ENCODE measurements at places on chromosomes 16 and 17.

GRCh38 chr17:55117164-55117563 is 147.6 kb upstream of the HLF start:
- no peak for DNase-seq

GRCh38 chr17:80352216-80352895 is 62.6 kb upstream of the ENDOV start:
- no peak for DNase-seq

- DNase-seq, result peak; percentile 47
These were observed 7.4 kb downstream of the CDK5RAP3 start for GRCh38 chr17:47978324-47978723.

DNA sequence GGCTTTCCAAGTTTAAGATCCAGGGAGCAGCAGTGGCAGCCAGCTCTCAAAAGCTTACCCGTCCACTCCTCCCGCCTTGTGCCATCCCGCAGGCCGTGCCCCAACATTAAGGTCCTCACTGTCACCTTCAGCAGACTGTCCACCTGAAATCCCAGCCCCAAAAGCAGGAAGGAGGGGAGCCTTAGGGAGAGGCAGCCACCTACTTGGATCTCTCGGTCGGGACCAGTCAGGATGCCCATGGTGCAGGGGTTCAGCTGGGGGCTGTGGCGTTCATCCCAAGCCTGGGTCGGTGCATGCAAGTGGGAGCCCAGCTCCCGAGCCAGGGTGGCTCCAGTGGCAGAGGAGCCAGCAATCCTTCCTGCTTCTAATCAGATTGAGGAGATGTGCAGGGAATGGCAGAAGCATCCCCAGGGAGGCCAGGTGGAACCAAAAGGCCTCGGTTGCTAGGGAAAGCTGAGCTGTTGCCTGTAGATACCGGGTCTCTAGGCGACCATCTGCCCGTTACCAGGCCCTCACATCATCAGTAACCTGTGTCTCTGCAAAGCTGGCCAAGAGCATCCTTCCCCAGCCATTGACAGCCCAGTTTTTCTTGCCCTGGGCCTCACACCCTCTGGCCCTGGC is 24.6 kb downstream of the CNGB1 start:
- no peak for DNase-seq

DNA sequence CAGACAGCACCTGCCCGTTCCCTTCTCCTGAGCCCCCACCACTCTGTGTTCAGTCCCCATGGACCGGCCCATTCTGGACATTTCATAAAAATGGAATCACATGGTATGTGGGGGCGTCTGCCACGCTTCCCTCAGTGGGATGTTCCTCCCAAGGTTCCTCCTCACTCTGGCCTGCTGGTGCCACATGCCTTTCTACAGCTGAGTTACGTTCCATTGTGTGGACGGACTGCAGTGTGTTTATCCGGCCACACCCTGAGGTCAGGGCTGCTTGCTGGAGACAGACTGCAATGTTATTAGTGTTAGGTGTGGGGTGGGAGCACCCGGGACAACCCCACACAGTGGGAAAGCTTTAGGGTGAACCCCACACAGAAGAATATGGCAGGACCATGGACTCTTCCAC is 5.9 kb upstream of the AATK start:
- DNase-seq, result no peak

GRCh38 chr16:77650761-77651160 is 71.6 kb upstream of the NUDT7 start:
- DNase-seq, result no peak

- no peak for DNase-seq
These were observed 347.5 kb downstream of the C16orf95 start for GRCh38 chr16:86969716-86970115.

GRCh38 chr17:75059369-75060345 is 12.6 kb downstream of the KCTD2 start:
- DNase-seq, result no peak

Data from activated CD4-positive, alpha-beta T cell treated with anti-CD3 and anti-CD28 coated beads for 4 hours (primary cell).